Activated T-cell treated with anti-CD3 and anti-CD28 coated beads for 48 hours (primary cell): ENCODE measurements at places on chromosomes 3 and 15.

- no peak for DNase-seq
Measured at GRCh38 chr3:60514866-60515265, 736.4 kb downstream of the FHIT start.

- DNase-seq: no peak
Measured at GRCh38 chr3:72068621-72069020, 283.7 kb upstream of the PROK2 start.

GRCh38 chr3:14231145-14231990, 52.8 kb downstream of the LSM3 start:
- DNase-seq: no peak

GRCh38 chr3:116912116-116912515, 202.5 kb downstream of the TUSC7 start:
- no peak for DNase-seq

- DNase-seq: no peak
Measured at GRCh38 chr15:70442616-70443321, 320.6 kb downstream of the UACA start.
